Activated naive CD8-positive, alpha-beta T cell treated with anti-CD3 and anti-CD28 coated beads, Interleukin-2, amount 10 ng/mL, durations not matched to agents 7 days and 5 days (primary cell): ENCODE measurements at places on chromosomes 6 and 20. TPM values are rescaled to one million over a fixed set of nuclear protein-coding genes. Genes with fewer than 3 reads are reported as not detected.
A peak's percentile ranks its signal among the peaks of the same experiment; 100 is the strongest.

- no peak for DNase-seq
Observed at GRCh38 chr6:79005024-79005423, 73.0 kb downstream of the PHIP start.

- no peak for DNase-seq
Observed at GRCh38 chr6:155708100-155708499, 252.5 kb upstream of the NOX3 start.

DNA sequence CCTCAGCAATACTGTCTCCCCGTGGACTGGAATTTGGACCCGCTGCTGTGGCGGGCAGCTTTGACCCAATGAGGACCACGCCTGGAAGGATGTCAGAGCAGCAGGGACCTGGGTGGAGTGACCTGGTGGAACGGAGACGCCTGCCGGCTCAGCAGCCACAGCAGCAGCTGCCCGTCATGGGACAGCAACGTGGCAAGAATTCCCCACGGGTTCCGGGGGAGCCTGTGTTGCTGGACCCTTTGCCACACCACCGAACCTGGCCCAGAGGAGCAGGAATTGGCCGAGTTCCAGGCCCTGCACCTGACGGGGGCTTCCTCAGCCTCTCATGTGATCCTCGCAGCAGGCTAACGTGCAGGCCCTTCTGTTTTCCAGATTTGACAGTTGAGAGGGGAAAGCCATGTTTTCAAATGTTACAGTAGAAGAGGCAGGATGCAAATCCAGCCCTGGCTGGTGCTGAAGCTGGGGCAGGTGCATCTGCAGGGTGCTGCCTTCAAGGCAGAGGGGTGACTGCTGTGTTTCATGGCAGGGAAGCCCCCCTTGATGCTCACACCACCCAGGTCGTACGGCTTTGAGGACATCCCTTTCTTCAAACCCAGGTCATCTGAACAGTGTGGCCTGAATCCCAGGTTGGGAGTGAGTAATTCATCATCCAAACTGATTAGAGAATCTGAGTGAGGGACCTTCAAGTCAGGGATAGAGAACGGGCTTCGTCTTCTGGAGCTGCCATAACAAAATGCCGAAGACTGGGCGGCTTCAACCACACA is 93.4 kb downstream of the THBS2 start:
- DNase-seq: no peak

DNA sequence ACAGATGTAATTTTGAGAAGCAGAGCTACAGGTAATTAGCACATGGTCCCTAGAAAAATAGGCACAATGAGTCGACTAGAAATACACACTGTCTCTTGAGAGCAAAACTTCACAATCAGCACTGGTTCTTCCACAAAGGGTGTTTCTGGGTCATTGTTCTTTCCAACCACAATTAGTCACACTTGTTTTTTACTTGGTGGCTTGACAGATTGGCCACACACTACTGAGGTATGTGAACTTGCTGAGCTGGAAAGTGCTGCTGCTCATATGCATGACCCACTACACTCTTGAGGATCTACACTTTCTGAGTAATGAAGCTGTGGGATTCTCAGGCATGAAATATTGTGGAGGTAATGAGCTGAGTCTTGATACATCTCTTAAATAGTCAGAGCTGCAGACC is 347.7 kb downstream of the BCKDHB start:
- DNase-seq: no peak

- DNase-seq: peak; percentile 85
Observed at GRCh38 chr6:43771858-43772680, 2.1 kb downstream of the VEGFA start.

GRCh38 chr6:134402372-134402984 is 84.6 kb upstream of the SGK1 start:
- DNase-seq: no peak

GRCh38 chr20:51359401-51359800 is 183.1 kb downstream of the NFATC2 start:
- no peak for DNase-seq

DNA sequence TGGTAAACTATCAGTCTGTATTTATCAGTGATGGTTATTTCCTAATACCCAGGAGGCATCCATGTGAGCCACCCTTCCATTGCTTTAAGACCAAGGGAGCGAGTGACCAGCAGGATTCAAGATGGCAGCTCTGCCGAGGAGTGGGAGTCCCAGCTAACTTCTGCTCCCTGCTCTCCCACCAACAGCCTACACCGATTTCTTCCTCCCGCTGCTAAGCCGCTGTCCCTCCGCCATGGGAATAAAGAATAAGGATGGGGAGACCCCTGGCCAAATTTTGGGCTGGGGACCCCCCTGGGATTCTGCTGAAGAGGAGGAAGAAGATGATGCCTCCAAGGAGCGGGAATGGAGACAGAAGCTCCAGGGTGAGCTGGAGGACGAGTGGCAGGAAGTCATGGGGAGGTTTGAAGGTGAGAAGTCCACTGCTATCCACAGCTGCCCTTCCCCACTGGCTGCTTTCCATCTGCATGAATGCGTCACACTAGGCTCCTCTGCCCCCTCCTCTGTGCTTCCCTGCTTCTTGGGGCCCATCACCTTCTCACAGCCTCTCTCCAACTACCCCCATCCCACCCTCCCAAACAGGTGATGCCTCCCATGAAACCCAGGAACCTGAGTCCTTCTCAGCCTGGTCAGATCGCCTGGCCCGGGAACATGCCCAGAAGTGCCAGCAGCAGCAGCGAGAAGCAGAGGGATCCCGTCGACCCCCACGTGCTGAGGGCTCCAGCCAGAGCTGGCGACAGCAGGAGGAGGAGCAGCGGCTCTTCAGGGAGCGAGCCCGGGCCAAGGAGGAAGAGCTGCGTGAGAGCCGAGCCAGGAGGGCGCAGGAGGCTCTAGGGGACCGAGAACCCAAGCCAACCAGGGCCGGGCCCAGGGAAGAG is 10.3 kb downstream of the NFKBIL1 start:
- DNase-seq: no peak

DNA sequence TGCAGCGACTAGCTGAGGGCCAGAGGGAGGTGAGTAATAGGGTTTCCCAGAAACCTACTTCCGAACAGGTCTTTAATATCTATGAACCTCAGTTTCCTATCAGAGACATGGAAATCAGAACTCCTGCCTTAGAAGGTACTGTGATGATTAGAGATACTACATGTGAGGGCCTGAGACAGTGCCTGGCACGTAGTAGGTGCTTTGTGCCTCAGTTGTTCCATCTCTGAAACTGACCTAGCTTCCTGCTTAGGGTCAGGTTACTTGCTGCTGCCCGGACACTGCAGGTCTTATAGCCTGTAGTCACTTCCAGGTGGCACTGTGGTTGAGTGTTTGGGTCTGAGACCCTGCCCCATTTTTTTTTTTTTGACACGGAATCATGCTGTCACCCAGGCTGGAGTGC is 20.9 kb downstream of the RAB44 start:
- no peak for DNase-seq

DNA sequence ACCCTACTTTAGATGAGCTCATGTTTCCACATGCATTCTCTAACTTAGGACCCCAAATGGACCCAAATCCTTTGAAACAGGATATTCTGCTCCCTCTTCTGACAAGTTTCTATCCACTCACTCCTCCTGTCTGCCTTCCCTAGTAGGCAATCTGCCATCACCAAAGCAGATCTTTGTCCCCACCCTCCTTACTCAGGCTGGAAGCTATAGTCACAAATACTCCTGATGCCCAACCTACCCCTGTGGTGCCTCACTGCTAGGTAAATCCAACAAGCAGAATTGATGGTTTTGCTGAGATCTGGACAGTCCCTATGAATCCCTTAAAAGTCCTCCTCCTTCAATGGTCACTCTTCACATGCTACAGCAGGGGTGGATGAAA is 21.7 kb downstream of the ELOVL5 start:
- no peak for DNase-seq

SEMG1 gene
- total RNA-seq: not detected
